HEK293T (cell line): ENCODE measurements at places on chromosomes 11 and 22.

DNA sequence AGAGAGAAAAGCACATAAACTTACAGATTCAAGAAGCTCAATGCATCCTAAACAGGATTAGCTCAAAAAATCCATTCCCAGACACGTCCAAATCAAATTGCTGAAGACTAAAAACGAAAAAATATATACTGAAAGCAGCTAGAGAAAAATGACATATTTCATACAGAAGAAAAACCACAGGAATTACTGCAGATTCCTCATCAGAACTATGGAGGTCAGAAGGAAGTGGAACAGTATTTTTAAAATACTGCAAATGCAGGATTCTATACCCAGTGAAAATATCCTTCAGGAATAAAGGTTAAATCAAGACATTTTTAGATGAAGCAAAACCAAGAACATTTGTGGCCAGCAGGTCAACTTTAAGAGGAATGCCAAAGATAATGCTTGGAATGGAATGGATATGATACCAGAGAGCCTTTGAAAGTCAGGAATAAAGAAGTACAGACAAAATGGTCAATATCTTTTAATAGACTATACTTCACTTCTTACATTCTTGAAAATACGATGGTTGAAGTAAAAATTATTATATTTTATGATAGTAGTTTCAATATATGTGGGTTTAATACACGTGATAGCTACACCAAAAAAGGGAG, 352.9 kb downstream of the CTTN start:
- DNase-seq = no peak

GRCh38 chr11:115458877-115459276, 45.3 kb downstream of the CADM1 start:
- no peak for DNase-seq

DNA sequence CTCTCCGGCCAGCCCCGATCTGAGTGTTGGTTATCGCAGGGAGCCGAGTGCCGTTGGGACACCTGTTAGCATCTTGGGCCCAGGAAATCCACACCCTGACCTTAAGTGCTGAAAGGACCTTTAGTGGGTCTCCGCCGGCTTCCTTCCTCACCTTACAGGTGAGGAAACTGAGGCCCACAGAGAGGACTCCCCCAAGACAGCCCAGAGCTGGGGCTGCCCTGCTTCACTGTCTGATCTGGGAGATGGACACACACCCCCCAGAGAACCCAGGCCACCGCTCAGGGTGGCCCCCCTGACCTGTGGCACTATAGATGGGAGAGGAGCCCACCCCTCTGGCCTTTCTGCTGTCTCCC, 73.6 kb downstream of the FBLN1 start:
- no peak for DNase-seq

- DNase-seq = no peak
These were observed 74.6 kb downstream of the RAB30 start for GRCh38 chr11:82996966-82997606.

DNA sequence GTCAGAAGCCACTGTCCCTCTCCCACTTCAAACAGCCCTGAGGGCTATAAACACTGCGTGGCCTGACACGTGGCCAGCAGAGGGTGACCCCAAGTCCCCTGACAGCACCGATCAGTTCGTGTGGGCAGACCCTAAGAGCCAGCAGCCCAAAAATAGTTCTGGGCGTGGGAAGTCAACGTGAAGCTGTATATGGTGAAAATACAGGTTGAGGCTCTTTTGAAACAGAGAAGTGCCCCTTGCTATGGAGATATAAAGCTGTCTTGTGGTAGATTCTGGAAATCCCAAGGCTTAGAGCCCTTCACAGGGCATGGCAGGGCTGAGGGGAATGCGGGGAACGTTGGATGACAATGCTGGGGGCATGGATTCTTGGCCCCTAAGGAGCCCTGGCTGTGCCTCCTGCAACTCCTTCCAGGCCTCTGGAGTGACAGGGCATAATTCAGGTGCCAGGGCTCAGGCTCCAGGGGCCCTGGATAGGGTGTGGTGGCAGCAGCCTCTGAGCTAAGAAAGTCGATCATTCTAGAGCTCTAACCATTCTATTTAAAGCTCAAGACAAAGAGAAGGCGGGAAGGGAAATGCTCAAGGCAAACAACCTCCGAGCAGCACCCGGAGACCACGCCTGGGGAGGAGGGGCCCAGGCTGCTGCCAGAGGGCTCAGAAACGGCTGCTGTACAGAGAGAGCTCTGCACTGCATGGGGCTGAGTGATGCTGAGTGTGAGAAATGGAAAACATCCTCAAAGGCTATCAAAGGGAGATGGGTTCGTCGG, 60.4 kb upstream of the CD5 start:
- no peak for DNase-seq

DNA sequence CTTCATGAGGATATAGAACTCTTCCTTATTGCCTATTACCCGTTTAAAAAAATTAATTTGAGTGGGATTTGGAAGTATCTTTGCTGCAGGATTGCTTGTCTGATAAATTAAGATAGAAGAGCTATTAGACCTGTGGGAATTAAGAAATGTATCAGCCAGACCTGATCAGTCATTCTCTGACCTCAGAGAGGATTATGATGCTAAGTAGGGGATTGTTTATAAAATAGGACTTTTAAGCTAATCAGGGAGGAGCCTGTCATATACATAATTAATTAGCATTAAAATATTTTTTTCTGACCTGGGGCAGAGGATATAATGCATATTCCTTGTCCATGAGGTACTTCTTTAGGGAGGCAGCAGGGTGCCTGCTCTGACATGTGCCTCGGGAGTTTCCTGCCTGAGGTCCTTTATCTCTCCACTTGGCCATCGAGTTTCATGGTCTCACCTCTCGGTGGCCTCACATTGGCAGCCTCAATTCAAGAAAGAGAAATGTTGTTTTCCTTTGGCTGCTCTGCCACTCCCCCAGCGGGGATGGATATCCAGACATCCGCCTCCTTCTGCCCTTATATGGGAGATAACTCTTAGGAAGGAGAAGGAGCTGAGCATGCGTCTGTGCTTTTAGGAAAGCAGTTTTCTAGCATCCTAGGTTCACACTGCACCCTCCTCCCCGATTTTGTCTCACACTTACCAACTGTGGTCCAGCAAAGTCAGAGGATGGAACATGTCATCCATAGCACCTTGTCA, 41.1 kb downstream of the DIXDC1 start:
- DNase-seq = peak; percentile 75

- DNase-seq = no peak
These were observed 47.5 kb downstream of the PC start for GRCh38 chr11:66910669-66911068.

- DNase-seq = peak; percentile 50
These were observed 43.5 kb upstream of the TCF20 start for GRCh38 chr22:42313804-42314581.

DNA sequence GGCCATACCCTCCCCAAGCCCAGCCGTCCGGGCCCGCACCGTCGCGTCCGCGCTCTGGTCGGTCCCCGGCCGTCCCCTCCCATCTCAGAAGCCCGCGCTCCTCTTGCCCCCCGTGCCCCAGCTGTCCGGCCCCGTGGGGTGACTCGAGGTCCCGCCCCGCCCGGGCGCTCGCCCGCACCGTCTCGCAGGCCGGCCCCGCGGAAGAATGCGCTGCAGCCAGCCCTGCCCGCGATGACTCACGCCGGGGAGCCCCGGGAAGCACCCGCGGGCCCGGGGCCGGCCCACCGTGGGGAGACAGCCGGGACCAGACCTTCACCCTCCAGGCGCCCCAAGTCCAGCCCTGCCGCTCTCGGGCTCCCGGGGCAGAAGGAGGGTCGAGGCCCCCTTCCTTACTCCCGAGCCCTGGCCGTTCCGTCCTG, 320 bp upstream of the PHLDA2 start:
- DNase-seq = no peak

- no peak for DNase-seq
These were observed 9.4 kb upstream of the FADD start for GRCh38 chr11:70193411-70194292.

GRCh38 chr11:65362320-65362931, 7.9 kb downstream of the TIGD3 start:
- no peak for DNase-seq

DNA sequence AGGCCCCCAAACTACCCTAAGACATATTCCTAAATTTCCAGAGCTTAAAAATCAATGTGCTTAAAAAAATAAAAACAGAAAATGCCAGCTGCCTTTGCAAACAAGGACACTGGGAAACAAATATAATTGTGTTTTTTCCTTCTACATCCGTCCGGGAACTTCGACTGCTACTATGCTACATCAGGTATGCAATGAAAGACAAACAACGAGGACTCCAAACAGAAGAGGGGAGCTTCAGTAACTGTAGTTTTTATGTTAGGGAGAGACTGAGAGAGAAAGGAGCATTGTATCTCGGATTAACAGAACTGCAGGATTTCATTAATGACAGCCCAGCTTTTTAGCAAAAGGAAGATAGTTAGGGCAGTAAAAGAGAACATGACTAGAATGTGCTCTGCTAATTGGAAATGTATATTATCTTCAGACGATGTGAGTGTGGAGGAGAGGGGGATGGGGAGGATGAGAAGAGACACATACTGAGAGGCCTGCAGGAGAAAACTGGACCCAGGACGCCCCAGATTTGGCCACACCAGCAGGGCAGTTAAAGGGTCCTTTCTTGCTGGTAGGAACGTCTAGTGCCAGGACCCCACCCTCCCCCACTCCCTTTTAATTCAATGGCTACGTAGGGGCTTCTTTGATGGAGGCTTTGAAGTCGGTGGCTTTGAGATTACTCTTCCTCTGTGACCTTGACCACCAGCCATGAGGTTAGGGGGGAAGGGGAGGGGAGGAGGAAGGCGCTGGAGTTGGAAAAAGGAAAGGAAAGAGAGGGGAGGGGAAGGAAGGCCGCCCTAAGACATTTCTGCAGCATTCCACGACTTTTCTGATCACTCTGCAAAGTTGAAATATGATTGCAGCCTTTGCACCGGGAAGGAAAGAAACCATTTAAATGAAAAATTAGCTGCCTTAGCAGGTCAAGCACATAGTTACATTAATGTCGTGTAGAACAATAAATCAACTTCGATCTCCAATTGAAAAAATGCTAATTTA, 187.1 kb downstream of the BLID start:
- DNase-seq = no peak

DNA sequence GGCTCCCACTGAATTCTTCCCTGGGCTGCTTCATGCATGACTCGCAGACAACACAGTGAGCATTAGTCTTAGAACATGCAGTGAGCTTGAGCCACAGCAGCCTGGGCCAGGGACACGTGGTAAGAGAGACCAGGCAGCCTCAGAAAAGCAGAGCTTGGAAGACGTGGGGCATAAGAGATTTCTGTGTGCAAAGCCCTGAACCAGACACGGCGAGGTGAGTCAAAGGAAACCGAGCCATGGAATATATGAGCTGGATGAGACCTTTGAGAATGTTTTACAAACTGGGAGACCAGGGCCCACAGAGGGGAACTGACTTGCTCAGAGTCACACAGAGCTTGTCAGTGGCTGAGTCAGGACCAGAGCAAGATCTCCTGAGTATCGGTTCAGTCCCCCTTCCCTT, 8.5 kb upstream of the FXYD6 start:
- no peak for DNase-seq

DNA sequence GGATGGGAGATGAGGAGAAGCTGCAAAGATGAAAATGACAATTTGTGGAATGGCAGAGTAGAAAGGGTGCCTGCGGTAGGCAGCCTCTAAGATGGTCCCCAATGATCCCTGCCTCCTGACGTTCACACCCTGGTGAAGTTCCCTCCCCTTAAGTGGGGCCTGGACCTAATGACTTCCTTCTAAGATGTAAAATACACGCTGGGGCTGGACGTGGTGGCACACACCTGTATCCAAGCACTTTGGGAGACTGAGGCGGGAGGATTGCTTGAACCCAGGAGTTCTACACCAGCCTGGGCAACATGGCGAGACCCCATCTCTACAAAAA, 60.7 kb upstream of the CREB3L1 start:
- no peak for DNase-seq

DNA sequence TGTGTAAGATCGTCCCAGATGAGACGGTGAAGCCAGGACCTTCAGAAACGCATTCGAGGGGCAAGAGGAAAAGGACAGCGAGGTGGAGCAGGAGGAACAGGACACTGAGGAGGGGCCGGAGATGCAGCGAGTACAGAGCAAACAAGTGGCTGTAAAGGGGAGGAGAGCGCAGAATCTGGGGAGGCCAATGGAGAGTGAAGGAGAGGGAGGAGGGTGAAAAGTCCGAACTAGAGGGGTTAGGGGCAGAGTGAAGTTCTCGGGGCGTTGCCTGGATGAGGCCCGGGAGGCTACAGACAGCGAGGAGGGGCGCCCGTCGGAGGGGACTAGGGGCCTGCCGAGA, 8.8 kb upstream of the PPIL2 start:
- DNase-seq = no peak
